Skeletal muscle cell (primary cell): ENCODE measurements at places on chromosomes 7 and 10.

DNA sequence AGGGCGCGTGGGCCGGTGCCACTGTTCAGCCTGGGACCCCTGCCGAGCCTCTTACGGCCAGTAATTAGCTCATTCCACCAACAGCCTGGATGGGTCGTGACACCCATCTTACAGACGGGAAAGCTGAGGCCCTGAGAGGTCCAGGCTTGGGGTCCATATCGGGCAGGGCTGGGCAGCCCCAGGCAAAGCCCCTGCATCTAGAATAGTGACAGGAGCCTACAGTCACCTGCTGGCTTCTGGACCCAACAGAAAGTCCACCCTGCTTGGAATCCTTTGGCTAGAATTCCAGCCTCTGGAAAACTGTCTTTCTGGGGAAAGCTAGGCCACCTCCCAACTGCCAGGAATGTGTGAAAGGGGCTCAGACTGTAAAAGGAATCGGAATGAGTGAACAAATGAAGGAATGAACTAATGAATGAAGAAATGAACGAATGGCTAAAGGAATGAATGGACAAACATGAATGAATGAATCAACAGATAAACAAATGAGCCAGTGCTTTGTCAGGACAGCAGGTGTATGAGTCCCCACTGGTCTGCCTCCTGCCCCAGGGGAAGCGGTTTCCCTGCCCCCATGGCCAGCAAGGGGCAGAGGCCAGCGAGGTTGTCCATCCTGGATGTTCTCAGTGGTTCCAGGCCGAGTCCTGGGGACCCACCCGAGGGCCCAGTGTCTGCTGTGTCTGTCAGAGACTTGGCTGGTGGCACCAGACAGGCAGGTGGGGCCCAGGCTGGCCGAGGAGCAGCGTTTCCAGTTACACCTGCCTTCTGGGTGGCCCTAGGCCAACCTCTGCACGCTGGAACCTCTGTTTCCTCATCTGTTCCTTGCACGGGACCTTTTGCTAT lies 24.1 kb upstream of the PDGFA start:
- DNase-seq: no peak

GRCh38 chr10:114881417-114881816 lies 56.6 kb upstream of the TRUB1 start:
- DNase-seq: no peak

DNA sequence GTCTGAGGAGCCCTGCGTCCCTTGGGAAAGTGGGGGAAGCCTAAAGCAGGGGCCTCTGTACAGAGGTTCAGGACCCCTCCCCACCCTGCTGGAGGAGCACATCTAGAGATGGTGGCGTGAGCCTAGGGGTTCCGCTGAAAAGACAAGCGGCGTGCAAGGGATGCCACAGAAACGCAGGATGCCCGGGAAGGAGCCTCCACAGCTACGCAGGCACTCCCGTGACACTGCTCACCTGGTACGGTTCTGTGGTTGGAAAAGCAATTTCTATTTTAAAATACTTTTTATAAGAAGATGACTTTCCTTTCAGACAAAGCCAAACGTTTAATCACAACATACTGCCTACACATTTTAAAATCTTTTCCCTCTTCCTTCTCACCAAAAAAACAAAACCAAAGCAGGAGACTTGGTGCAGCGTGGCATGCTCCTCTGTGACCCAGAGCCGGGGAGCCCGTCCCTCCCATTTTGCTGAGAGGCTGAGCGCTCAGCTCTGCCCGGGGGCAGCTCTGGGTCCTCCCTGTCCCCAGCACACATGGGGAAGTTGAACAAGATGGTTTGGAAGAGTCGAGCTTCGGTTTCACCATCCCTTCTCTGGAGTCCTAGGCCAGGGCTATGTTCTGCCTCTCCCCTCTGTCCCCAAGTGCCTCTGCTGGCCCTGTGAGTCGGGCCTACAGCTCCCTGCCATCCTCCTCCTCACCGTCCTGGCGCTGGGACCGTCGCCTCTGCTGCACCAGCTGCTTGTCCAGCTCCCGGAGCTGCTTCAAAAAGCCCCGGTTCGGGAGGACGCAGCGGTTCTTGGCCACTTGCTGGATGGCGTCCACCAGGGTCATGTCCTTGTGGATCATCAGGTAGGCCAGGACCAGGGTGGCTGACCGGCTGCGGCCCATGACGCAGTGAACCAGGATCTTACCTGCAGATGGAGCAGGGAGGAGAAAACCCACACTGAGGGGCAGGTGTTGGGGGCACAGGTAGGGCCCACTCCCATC lies 74.0 kb upstream of the SAMD8 start:
- DNase-seq: no peak

DNA sequence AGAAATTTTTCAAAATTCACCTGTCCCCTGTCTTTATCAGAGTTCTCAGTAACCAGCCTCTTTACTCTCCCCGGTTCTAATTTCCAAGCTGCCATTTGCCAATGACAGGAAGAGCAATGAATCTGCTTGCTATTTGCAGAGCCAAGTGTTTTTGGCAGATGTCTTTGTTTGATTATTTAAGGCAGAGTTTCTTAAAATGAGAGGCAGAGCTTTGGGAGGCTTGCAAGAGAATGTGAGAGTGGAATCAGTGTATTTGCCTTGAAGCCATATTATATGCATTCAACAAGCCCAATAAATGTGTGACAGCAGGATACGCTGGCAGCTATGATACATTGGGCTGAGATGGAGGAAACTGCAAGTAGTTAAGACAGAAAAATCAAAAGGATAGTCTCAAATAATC lies 196.5 kb downstream of the PHF14 start:
- DNase-seq: no peak

GRCh38 chr7:111098926-111099250 lies 8.0 kb downstream of the LRRN3 start:
- DNase-seq: no peak

DNA sequence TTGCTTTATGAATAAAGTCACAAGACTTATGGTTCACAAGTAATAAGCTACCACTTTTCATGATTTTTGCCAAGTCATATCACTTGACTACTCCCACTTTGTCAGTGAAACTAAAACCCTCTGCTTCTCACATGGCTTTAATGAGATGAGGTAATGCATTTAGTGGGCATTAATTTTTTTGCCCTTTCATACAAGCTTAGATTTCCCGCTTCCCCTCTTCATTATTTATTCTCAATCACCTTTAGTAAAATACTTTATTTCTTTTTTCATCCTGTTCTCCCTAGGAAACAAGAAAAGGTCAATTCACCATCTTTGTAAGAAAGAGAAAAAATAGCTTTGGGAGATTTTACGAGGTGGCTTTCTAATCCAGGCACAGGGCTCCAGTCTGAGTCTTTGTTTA lies 109.6 kb upstream of the STARD3NL start:
- no peak for DNase-seq

DNA sequence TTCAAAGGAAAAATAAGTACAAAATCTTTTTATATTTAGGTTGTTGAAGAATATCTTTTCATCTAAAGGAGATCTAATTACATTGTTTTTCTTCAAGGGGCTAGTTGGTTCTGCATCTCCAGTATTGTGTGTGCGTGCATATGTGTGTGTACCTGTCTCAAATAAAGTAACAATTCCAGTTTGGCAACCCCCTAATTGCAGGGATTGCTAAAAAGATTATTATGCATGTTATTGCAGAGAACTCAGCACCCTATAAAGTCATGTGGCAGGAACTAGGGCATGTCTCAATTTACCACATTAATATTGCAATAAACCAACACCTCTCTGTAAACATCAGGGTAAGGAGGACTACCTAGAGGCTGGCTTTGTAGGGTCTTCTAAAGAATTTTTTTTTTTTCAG lies 37.0 kb downstream of the MRPS33 start:
- no peak for DNase-seq

- no peak for DNase-seq
Observed at GRCh38 chr10:125064681-125065492, 95.5 kb downstream of the CTBP2 start.

DNA sequence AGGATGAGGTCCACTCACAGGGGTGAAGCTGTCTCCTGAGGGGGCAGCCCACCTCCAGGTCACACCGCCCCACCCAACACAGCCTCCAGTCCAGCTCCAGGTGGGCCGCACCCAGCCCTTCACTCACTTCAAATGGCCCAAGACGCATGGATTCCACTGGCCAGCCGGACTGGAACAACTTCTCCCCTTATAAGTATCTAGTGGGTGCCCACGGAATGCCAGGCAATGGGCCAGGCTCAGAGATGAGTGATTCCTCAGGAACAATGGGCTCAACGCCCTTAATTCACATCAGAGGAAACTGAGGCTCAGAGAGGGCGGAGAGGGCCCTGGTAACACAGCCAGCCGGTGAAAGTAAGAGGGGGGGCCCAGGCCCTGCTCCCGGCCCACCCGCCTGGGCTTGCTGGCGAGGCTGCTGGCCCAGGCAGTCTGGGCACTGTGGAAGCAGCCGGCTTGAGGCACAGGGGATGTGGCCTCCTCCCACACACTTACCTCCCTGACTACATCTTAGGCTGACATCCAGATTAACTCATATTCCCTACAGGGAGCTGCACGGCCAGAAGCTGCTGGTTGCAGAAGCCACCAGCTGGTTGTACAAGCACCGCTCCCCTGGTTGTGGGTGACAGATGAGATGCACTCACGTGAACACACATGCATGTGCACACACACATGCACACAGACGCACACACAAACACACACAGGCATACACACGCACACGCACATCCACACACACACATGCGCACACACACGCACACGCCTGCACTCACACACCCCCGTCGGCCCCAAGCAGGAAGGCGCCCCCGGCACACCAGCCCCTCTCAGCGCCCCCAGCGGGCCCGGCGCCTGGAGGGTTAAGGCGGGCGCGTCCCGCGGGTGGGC lies 1.0 kb upstream of the FAM20C start:
- DNase-seq: peak; percentile 78

GRCh38 chr10:48940958-48941357 lies 1.3 kb upstream of the LRRC18 start:
- no peak for DNase-seq

GRCh38 chr7:108038986-108039385 lies 36.0 kb upstream of the LAMB1 start:
- no peak for DNase-seq

- no peak for DNase-seq
Observed at GRCh38 chr10:13247784-13248183, 13.6 kb upstream of the UCMA start.

DNA sequence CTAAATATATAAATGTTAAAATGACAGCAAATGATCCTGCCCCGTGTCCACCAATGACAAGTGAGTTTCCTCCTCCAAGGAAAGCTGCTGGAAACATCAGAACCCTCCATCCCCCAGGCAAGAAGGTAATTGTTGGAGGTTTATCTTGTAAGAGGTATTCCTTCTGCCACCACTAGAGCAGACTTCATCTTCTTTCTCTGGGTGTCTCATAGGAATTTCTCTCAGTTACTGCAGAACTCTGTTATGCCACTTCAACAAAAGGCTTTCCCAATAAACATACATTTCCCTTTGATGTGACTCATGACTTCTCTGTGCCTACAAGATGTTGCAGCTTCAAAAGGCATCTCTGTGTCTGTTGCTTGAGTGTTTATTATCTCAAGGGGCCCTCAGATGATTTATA lies 279.1 kb downstream of the BMPER start:
- no peak for DNase-seq

DNA sequence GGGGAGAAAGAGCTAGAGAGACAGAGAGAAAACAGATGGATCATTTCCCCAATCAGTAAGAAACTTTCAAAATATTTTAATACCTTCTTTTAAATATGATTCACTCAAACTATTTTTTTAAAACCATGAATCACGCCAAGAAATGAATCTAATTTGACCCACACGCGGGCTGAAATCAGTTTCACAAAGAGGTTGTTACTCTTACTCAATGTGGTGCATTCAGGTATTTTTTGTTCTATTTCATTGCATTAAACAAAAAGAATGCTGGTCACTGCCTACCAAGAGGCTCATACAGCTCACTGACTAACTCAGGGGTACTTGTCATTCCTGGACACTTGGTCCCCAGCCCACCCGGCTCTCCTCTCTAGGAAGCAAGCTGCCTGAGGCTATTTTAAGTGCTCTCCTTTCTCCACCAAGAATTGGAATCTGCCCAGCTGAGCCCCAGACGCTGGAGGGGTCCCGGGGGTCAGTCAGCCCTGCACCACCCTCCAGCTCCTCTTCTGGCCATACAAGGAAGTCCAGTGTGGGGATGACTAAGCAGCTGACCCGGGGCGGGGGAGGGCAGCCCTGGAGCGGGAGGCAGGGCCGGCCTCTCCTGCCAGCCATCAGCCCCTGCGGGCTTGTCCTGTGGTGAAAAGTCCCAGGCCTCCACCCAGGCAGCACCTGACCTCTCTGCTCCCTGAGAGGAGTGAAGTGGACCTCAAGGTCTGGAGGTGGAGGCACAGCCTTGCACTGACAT lies 21.7 kb upstream of the PFKP start:
- DNase-seq: no peak

DNA sequence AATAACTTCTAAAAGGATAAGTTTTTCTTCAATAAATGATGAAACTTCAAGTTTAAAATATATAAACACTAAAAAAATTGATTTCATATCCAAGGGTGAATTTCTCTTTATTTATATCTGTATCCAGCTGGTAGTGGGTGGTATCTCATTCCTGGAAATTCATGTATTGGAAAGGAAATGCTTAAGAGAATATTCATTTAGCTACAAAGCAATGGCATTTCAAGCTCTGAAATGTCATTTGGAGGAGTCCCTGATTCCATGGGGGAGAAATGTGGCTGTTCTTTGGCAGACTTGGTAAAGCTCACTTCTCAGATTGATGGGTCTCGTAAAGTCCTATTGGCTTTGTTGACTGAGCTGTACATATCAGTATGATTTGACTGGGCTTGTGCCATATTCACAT lies 156.3 kb upstream of the TEX47 start:
- DNase-seq: no peak

- DNase-seq: peak; percentile 66
Observed at GRCh38 chr10:70589762-70590654, 12.5 kb downstream of the PRF1 start.

DNA sequence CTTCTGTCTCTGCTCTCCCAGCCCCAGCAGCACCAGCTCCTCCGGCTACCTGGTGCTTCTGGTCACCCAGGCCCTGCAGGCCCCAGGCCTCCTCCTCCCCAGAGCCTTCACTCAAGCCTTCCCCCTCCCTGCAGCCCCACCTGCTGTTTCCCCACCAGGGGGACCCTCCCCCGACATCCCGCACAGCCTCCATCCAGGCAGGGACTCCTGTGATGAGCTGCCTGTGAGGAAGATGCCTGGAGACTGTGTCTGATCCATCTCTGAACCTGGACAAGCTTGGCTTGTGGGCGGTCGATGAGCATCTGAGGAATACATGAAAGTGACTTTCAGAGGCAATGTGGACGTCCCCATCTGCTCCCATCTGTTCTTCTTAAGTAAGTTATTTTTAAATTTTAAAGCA lies 45.0 kb downstream of the RAMP3 start:
- DNase-seq: no peak

DNA sequence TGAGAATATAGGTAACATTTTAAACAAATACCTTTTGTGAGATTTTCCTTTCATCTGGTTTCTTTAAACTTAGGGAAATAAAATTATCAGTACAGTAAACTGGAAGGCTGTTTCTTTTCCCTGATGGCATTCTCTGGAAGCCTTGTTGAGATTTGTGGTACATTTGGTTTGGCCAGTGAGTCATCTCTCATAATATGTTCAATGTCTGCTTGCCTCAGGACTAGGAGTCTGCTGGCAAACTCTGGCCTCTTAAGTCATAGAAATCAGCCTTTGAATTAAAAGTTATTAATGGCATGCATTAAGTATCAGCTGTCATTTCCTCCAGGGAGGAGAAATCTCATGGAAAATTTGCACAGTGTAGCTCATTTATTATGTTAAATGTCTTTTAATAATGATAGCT lies 316.6 kb upstream of the KIAA1217 start:
- no peak for DNase-seq
